ENCODE measurements at places on chromosomes 7 and 10.

DNA sequence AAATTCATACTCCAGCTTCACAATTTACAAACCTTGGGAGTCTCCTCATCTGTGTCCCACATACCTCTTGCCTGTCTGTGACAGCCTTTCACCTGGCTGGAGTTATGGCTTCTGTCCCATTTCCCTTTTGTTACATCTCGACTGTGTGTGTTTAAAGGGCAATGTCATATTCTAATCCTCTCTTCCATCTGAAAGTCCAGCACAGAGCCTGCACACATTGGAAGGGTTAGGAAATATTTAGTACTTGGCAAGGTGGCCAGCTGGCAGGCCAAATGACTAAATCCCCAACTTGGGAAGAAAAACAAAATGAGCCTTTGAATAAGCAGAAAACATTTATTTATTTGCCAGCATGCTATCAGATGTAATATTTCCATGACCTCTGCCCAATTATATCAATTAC lies 120.1 kb upstream of the STK17A start:
- DNase-seq, result no peak

GRCh38 chr10:58590924-58591323 lies 78.3 kb downstream of the BICC1 start:
- no peak for DNase-seq

- DNase-seq, result no peak
Measured at GRCh38 chr10:85187047-85187446, 858.7 kb downstream of the CCSER2 start.

GRCh38 chr10:13848520-13849445 lies 262.0 kb downstream of the PRPF18 start:
- no peak for DNase-seq

- DNase-seq, result no peak
Measured at GRCh38 chr10:48946332-48946731, 6.7 kb upstream of the LRRC18 start.

GRCh38 chr10:121222842-121223241 lies 371.7 kb downstream of the WDR11 start:
- DNase-seq, result no peak

DNA sequence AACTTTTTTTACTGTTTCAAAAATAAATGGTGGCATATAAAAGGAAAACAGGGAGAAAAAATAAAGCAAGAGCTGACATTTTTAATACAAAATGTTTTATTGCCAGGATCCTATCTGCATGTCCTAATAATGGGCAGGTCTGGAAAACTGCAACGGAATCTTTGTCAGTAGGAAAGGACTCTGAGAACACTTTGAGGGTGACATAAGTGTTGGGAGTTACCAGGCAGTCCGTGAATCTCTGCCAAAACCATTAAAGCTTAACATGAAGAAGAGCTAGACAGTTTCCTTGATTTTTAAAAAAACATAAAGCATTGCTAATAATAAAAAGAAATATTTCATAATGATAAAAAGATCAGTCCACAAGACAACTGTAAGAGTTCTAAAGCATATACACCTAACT lies 80.7 kb downstream of the AGMO start:
- no peak for DNase-seq

- DNase-seq, result no peak
Measured at GRCh38 chr7:84258628-84259027, 64.0 kb upstream of the SEMA3A start.
